ENCODE measurements at places on chromosomes 7 and 10. TPM values are rescaled to one million over a fixed set of nuclear protein-coding genes. Genes with fewer than 3 reads are reported as not detected.

Gene IDE
- 22.3 TPM for total RNA-seq

Gene GNAT3
- not detected for total RNA-seq

Gene PRXL2A
- 62.4 TPM for total RNA-seq

Gene HOXA13
- 14.5 TPM for total RNA-seq

Gene LRRC4
- total RNA-seq, result 6.1 TPM

Gene SLC18A3
- total RNA-seq, result 0.49 TPM

Gene SPAM1
- not detected for total RNA-seq

Gene AMPH
- 13.3 TPM for total RNA-seq

Gene GBX1
- total RNA-seq, result not detected

Gene RTKN2
- total RNA-seq, result 2.5 TPM

Gene CALML5
- total RNA-seq, result 102 TPM

Gene AASS
- 34.4 TPM for total RNA-seq

Gene SOSTDC1
- total RNA-seq, result 5.9 TPM

Gene CAMK2B
- 3.2 TPM for total RNA-seq

Gene SPDYE8
- not detected for total RNA-seq

Gene ZNF853
- total RNA-seq, result 14.0 TPM

Gene ENO4
- not detected for total RNA-seq

Gene NUTM2E
- not detected for total RNA-seq

All from vagina (tissue), 2 donors.